ENCODE measurements at places on chromosomes 7 and 10.

GRCh38 chr10:31393844-31394243 lies 74.8 kb downstream of the ZEB1 start:
- no peak for DNase-seq

GRCh38 chr10:130453036-130453720 lies 317.0 kb downstream of the GLRX3 start:
- DNase-seq, result no peak

DNA sequence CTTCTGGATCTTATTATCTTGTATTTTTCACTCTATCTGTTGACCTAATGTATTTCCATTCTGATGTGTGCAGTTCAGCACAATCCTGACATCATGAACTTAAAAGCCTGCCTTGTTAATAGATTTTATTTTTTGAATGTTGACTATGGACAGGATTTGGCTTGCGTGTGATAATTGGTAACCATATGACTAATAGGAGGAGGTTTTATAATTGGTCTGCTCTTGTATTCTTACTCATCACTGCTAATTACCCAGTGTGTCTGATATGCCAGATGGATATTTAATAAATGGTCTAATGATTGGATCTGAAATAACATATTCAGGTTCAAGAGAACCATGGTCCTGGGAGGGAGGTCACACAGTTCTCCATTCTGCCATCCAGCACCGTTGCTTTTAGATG lies 45.9 kb downstream of the MTURN start:
- no peak for DNase-seq

GRCh38 chr10:106836933-106837663 lies 327.4 kb downstream of the SORCS1 start:
- no peak for DNase-seq

GRCh38 chr7:94578614-94579013 lies 69.0 kb downstream of the CASD1 start:
- DNase-seq, result no peak

DNA sequence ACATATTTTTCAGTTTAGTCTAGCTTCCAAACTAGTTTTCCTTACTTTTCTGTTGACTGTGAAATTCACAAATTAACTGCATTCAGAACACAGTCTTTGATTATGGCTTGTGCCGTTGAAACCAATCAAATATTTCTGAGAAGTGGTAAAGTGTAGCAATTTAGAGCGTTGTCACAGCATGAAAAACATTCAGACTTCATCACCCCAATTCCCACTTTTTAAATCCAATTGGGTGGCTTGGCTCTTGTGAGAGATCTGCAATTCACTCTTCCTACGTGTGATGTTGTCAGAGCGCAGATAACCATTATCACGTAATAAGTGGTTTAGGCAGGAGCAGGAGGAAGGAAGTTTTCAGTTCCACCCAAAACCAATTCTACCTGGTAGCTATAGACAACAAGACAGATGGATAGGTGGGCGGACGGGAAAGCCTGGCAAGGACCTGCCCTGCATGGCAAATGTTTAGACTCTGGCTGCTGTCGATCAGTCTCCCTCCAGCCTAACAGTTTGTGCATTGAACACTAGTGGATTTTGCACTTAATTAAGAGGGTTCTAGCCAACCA lies 8.9 kb downstream of the COBL start:
- no peak for DNase-seq

DNA sequence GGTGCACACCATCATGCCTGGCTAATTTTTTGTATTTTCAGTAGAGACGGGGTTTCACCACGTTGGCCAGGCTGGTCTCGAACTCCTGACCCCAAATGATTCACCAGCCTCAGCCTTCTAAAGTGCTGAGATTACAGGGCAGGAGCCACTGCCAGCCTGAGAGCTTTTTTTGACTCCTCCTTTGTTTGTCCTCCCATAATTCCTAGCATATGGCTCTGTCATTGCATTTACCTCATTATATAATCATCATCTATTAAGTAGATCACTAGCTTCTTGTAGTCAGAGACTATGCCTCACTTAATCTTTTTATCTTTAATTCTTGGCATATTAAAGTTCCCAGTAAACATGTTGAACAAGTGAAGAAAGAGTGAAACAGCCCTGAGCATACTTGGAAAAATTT lies 82.1 kb downstream of the CPEB3 start:
- no peak for DNase-seq

DNA sequence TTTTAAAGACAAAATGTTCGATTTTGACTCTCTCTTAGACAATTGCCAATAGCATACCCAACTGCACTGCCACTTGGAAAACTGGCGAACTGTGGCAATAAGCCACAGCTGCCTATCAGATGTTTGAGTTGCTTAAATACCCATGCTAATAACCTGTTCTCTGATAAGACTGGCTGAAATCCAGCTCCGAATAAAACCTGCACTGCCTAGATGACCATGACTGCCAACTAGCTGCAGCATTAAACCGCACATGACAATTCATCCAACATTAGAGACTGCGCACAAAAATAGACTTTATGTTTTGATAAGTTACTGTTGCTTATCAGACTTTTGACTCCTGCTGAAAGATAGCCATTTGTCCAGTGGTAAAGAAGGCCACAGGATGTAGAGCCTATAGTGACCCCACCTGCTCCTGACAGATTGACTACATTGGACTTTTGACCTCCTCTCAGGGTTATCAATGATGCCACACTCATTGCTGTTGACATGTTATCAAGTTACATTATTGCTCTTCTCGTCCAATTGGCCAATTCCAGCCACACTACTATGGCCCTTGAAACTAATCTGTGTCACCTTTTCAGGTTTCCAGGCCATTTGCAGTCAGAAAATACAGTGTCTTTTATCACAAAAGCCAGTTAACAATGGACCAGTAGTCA lies 299.0 kb downstream of the HGF start:
- DNase-seq, result no peak

- DNase-seq, result no peak
Observed at GRCh38 chr7:76411626-76412025, 2.1 kb upstream of the SSC4D start.

- no peak for DNase-seq
Observed at GRCh38 chr7:2626498-2627117, 5.2 kb upstream of the TTYH3 start.

GRCh38 chr10:14478604-14479003 lies 147.9 kb upstream of the FRMD4A start:
- peak; percentile 19 for DNase-seq

- no peak for DNase-seq
Observed at GRCh38 chr10:44183667-44184632, 200.9 kb downstream of the CXCL12 start.

DNA sequence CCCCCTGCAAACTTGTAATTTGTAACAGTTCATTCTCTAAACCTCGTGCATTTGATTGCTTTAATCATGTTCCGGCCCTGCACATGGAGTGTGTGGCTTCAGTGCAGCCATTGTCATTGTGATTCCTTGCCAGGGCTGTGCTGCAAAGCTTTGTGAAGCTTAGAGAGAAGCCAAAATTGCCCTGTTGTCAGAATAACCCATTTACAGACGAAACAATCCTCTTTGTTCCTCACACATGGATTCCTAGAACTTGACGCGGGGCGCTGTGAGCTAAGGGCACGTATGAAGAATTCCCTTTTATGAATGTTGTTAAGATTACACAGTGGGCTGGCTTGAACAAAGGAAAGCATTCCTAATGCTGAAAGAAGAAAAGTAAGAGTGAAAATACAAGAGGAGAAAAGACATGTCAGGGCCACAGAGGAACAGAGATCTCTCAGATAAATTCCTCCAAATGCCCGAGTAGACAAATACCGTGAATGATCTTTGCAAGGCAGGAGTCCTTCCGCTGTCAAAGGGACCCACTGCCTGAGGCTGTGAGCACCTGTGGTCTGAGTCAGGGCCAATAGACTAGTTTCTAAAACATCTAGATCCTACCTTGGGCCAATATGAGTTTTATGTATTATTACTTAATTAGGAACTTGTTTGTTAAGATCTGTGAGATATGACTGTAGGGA lies 205.4 kb upstream of the C7orf33 start:
- DNase-seq, result no peak

GRCh38 chr10:87930934-87931835 lies 67.8 kb downstream of the PTEN start:
- no peak for DNase-seq

- no peak for DNase-seq
Observed at GRCh38 chr7:94030634-94031033, 26.5 kb upstream of the BET1 start.

- no peak for DNase-seq
Observed at GRCh38 chr7:107047902-107048782, 3.6 kb downstream of the PRKAR2B start.

- DNase-seq, result no peak
Observed at GRCh38 chr10:111384556-111384955, 307.7 kb downstream of the ADRA2A start.

GRCh38 chr10:115963848-115964247 lies 309.2 kb downstream of the GFRA1 start:
- DNase-seq, result no peak

- DNase-seq, result no peak
Observed at GRCh38 chr10:123390332-123390731, 236.1 kb downstream of the BUB3 start.

GRCh38 chr7:29485339-29486190 lies 78.1 kb upstream of the PRR15 start:
- no peak for DNase-seq

DNA sequence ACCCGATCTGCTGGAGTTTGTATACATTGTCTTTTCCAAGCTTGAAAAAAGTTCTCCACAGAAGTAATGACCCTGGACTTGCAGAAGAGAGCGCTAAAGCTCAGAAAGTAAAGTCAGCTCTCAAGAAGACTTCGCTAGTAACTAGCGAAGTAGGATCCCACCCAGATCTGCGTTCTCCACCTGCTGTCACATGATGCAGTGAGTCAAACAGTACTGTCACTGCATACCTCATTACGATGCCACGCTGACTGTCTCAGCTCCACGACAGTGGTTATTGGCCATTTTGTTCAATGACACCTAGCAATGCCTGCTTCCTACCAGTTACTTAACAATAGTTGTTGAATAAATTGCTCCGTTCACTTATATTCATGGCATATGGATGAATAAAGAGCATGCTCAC lies 29.7 kb upstream of the SEC61G start:
- DNase-seq, result peak; percentile 23

GRCh38 chr7:31991406-31991805 lies 78.8 kb downstream of the PDE1C start:
- DNase-seq, result no peak

GRCh38 chr10:122221958-122222357 lies 49.1 kb upstream of the BTBD16 start:
- no peak for DNase-seq

DNA sequence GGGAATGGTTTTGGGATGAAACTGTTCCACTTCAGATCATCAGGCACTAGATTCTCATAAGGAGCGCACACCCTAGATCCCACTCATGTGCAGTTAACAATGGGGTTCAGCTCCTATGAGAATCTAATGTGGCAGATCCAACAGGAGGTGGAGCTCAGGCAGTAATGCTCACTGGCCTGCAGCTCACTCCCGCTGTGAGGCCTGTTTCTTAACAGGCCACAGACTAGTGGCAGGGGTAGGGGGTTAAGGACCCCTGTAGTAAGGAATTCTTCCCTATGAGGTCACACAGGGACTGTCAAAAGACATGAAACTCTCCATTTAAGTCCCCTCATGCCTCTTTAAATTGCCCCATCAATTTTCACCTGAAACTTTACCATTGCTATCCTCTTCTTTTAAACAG lies 8.0 kb downstream of the HGF start:
- DNase-seq, result no peak

- DNase-seq, result no peak
Observed at GRCh38 chr7:8178353-8178752, 83.6 kb downstream of the ICA1 start.

- no peak for DNase-seq
Observed at GRCh38 chr7:111026343-111026742, 64.6 kb upstream of the LRRN3 start.

DNA sequence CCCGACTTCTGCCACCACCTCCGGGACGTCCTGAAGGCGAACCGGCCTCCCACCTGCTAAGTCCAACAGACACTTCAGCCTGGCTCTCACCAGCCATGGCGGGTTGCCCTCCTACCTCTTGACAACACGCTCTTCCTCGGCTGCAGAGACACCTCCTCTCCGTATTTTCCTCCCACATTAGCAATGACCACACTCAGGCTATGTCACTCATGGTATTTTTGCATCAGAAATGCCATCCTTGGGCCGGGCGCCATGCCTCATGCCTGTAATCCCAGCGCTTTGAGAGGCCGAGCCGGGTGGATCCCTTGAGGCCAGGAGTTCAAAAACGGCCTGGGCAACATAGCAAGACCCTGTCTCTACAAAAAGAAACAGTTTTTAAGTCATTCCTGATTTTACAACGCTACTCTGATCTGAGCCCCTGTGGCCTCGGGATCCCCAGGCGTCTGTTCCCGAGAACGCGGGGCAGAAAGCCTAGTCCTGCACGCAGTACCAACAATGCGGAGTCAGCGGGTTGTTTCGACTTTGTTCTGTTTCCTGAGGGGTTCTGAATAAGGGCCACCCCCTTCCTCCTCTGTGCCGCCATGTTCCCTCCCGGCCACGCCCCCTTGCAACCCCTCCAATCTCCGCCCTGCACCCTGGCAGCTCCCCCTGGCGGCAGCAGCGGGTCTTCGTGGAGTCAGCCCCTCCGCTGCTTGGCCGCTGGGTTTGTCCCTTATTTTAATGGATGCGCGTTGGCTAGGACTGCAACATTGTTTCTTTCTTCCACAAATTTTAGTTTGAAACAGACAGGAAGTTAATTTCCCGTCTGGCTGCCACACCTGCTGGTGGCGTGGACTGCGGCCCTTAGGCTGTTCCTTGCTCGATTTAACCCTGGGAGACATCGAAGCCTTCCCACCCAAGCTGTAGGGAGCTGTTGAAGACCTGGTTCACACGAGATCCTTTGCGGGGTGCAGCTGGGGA lies 9.7 kb upstream of the ZFAND2A start:
- DNase-seq, result peak; percentile 81

GRCh38 chr7:47763063-47763974 lies 181.4 kb upstream of the TNS3 start:
- DNase-seq, result no peak
